ENCODE measurements at places on chromosomes 4 and X.

- peak; percentile 2 for DNase-seq
These were observed 287.7 kb upstream of the PCDH18 start for GRCh38 chr4:137819964-137820383.

- DNase-seq = no peak
These were observed 111.7 kb downstream of the GALNTL6 start for GRCh38 chr4:171924746-171925376.

DNA sequence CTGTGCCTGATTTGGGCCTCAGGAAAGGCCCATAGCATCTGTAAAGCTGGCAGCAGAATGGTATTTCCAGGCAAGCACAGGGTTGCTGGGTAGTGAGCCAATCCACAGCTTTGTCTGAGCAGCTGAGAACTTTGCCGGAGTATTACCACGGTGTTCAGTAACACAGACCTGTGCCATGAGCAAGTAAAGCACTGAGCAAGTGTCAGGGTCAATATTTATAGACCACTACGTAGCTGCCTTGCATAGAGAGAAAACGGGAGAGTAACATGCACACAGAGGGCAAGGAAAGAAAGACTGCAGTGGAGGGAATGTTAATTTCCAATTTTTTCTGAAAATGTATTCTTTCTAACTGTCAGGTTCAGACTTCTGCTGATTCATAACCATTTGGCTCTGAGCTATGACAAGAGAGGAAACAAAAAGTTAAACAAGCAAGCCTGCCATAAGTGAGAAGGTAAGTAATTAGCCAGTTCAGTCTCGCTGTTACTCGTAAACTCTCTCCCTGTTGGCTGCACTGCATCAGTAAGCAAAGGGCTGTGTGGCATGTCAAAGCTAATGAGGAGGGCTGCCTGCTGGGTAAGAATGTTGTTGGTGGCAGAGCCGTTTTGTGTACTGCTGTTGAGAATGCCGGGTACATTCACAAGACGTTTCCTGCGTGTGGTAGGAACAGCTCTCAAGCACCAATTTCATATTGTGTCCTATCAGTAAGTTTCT lies 238.1 kb downstream of the BMPR1B start:
- DNase-seq = no peak

DNA sequence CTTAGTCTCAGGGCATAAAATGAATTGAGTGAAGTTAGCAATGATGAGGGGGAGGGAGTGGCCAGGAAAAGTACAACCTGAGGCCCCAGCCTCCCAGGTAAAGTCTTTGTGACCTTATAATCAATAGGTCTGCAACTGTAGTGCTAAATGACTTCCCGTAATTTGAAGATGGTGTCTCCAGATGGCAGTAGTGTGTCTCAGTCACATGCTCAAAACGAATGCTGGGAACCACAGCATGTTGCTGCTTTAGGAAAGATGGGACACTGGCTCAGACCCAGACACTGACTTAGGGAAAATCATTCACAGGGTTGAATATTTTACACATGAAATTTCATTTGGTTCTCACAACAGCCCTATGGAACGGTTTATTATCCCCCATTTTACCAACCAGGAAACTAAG lies 10.3 kb downstream of the SRPX2 start:
- no peak for DNase-seq

DNA sequence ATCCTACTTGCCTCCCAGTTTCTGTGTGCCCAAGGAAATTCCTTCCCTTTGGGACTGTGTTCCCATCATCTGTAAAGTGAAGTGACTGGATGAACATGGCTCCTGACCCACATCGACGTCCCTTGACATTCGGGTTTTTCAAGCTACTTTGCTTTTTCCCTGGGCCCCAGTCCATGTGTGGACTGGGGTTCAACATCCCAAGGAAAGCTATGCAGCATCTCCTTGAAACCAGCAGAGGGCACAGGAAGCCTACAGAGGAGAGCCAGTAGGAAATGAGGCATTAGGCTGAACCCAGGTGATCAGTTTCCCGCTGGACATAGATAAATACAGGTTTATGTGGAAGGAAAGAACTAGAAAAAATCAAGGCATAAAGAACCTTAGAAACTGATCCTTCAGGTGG lies 145.1 kb upstream of the ARHGEF9 start:
- no peak for DNase-seq

DNA sequence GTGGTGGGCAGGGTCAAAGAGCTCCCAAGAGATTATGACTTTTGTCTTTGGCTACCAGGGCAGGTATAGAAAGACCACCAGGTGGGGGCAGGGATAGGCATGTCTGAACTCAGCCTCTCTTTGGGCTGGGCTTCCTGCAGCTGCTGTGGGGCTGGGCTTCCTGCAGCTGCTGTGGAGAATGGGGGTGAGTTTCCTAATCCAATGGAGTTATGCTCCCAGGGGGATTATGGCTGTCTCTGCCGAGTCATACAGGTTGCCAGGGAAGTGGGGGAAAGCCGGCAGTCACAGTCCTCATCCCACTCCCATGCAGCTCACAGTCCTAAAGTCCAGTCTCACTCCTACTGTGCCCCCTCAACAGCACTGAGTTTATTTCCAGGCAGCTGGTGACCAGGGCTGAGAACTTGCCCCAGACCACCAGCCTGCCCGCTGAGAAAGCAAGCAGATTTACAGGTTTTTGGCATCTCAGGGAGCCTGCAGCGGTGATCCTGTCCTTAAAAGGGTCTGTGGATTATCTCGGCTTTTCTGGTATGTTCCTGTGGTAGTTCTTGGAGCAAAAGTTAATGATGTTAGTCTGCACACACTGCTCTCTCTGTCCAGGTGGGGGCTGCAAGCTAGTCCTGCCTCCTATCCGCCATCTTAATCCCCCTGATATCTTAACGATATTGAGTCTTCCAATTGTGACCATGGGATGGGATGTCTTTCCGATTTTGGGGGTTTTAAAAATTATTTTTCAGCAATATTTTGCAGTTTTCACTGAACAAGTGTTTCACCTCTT lies 133.4 kb downstream of the RTL9 start:
- DNase-seq = no peak

- DNase-seq = no peak
These were observed 117.5 kb downstream of the TSPAN7 start for GRCh38 chrX:38678821-38679220.

GRCh38 chrX:10166731-10167151 lies 10.0 kb downstream of the CLCN4 start:
- DNase-seq = no peak

GRCh38 chr4:110007217-110007616 lies 94.5 kb downstream of the EGF start:
- DNase-seq = no peak

DNA sequence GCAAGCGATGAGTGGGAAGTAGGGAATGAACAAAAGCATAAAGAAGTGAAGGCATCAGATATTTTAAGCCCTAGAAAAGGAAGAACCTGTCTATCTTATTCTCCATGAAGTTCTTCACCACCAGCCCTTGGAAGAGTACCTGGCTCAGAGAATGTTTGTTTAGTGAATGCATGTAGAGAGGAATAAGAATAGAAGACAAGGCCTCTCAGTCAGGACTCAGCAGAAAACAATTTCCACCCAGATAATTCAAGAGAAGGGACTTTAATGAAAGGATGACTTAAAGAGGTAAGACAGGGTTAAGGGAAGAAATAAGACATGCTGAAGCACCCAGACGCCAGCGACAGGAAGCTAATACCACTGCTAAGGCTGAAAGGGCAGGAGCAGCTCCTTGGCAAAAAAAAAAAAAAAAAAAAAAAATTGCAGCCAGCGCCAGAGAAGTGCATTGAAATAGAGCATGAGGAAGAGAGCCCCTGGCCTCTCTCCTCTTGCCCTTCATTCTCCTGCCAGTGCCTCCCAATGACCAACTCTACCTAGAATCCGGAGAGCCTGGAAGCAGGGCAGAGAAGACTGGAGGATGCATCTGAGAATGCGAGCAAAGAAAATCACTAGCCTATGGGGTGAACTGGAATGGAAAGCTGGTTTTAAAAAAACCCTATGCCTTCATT lies 47.2 kb upstream of the RASGEF1B start:
- no peak for DNase-seq

GRCh38 chr4:144701683-144702233 lies 55.8 kb downstream of the HHIP start:
- no peak for DNase-seq

Data from NCI-H187 (cell line).